ENCODE measurements at places on chromosomes 11 and 22. TPM values are rescaled to one million over a fixed set of nuclear protein-coding genes. Genes with fewer than 3 reads are reported as not detected.

The LRP5 gene
- 47.3 TPM for total RNA-seq

GRCh38 chr11:35362521-35362980 lies 56.8 kb downstream of the SLC1A2 start:
- no peak for DNase-seq

GRCh38 chr11:34029176-34029575 lies 22.4 kb upstream of the CAPRIN1 start:
- no peak for DNase-seq

DNA sequence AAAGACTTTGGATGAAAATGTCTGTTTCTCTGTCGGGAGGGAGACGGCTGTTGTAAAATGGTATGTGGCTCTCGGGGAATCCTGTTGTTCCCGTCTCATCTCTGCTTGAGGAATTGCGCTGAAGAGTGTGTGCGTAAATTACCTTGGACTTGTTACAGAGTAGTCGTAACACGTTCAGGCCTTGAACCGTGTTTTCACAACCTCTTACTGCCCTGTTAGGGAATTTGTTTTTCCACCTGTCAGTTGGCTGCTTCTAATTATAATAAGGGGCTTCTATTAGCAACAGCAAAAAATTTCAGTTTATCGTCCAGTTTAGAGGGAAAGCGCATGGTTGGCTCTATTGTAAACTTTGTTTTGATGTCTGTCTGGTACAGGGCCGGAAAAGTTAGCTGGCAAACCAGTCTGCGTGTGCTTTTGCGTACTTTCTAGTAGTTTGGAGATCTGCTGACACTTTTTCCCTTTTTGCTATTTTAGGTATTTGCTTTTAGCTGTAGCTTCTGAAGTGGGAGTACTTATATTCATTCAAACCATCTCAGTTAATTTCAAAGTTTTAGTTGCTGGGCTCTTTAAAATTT lies 1.5 kb downstream of the HIPK3 start:
- no peak for DNase-seq

DNA sequence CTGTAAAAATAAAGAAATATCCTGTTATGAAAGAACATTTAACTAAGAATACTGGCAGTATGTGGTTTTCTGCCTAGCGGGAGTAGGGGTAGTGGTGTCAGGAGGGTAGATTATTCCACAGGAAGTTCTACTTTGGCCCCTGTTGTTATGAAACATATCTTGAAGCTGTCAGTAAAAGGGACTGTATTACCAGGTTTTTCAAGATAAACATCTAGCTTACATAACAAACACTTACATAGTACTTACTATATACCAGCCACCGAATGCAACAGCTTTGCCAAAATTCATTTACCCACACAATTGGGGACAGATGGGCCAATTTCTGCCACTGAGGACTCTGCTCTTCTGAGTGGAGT lies 3.7 kb downstream of the TMEM123 start:
- no peak for DNase-seq

GRCh38 chr22:20101638-20102037 lies 14.3 kb upstream of the RANBP1 start:
- DNase-seq, result no peak

The SYCE3 gene
- not detected for total RNA-seq

- no peak for DNase-seq
These were observed 123.4 kb downstream of the CTTN start for GRCh38 chr11:70521475-70522308.

The LRRC56 gene
- total RNA-seq, result 0.33 TPM

DNA sequence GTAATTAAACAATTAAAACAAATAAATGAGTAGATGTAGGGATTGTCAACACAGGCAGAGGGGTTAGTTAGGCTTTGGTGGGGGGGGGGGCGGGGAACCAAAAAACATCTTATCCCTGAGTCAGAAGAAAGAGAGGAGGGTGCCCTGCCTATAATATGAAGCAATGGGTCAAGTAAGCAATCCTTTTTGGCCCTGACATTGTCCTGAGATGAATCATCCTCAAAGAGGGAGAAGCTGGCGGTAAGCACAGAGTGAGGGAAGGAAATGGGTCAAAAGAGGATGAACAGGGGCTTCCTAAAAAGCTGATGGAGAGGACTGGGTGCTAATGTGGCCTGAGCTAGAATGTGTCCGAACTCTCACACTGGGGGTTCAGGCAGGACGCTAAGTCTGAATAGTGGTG lies 4.7 kb downstream of the OLFML1 start:
- DNase-seq, result peak; percentile 90

GRCh38 chr11:29171360-29171950 lies 845.4 kb downstream of the KCNA4 start:
- no peak for DNase-seq

The MS4A5 gene
- total RNA-seq, result not detected

DNA sequence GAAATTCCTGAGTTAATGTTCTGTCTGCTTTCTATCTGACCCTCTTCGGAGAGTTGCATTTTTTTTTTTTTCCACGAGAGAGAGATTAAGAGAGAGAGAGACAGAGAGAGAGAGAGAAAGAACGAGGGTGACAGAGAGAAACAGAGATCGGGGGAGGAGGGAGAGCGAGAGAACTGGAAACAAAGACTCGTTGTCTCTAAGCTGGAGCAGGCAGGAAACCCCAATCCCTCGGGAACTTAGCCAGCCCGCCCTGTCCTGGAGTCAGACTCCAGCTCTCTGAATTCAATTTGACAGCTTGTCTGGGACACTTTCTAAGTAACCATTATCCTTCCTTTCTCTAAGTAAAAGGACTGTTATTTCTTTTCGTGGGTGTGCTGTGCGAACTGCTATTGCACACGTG lies 76.9 kb downstream of the KCNJ1 start:
- no peak for DNase-seq

The SCYL1 gene
- 115 TPM for total RNA-seq

The IFITM10 gene
- 0.57 TPM for total RNA-seq

The C11orf16 gene
- not detected for total RNA-seq

The HOATZ gene
- not detected for total RNA-seq

- no peak for DNase-seq
These were observed 646 bp upstream of the PATZ1 start for GRCh38 chr22:31346733-31347250.

The TSPAN32 gene
- total RNA-seq, result 1.2 TPM

DNA sequence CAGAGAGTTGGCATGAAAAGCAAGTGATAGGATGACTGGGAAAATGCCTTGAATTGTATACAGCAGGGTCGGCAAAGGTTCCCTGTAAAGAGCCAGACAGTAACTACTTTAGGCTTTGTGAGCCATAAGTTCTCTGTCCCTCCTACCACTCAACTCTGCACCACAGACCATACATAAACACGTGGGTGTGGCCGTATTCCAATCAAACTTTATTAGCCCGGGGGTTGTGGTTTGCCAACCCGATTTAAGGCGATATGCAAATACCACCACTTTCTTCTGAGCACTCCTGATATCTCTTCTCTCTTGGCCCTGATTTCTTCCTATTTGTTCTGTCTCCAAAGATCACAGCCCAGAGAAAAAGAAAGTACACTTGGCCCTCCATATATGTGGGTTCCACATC lies 87.5 kb downstream of the MN1 start:
- DNase-seq, result no peak

- no peak for DNase-seq
These were observed 3.9 kb downstream of the MALAT1 start for GRCh38 chr11:65502555-65503367.

The ARHGAP8 gene
- total RNA-seq, result not detected

The NAV2 gene
- 35.2 TPM for total RNA-seq

DNA sequence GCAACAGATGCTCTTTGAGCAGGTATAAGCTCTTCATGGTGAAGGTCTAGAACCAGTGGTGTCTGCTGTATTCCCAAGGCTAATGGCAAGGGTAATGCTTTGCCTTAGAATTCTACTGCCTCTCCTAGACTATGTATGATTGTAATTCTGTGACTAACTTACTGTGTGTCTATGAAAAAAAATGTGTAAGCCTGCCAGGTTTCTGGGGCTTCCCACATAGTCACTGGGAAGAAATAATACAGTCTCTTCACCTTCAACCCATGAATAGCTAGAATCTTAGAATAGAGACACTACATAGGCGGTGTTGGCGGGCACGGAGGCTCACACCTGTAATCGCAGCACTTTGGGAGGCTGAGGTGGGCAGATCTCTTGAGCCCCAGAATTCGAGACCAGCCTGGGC lies 84.1 kb downstream of the C11orf91 start:
- no peak for DNase-seq

The KRTAP5-7 gene
- total RNA-seq, result not detected

DNA sequence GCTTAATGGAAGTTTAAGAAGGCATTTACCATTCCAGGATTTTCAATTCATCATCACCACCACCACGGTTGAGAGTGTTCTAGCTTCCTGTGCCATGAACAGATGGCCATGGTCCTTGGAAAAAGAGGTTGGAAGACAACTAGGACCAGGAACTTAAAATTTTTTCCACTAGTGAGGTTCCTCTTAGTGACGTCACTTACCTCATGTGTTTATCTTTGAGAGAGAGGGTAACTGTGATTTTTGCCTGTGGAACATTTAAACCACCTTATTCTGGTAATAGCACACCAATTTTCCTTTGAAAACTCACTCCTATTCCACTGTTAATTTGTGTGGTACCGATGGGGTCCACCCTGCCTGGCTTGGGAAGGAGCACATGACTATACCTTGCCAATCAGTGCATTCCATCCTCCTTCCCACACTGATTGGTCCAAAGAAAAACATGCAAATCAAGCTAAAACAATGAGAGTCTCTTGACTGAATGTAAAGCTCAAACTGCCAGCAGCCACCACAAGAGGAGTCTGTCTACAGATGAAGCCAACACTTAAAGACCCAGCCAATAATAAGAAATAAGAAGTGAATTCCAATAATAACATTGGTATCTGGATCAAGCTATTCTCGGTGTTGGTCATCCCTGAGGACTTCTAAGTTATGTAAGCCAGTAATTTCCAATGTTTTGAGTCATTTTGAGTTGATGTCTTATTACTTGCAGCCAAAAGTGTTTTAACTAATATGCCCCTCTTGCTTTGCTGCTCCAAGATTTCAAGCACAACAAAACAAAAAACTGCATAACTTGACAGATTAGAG lies 111.8 kb downstream of the MPPED2 start:
- no peak for DNase-seq

DNA sequence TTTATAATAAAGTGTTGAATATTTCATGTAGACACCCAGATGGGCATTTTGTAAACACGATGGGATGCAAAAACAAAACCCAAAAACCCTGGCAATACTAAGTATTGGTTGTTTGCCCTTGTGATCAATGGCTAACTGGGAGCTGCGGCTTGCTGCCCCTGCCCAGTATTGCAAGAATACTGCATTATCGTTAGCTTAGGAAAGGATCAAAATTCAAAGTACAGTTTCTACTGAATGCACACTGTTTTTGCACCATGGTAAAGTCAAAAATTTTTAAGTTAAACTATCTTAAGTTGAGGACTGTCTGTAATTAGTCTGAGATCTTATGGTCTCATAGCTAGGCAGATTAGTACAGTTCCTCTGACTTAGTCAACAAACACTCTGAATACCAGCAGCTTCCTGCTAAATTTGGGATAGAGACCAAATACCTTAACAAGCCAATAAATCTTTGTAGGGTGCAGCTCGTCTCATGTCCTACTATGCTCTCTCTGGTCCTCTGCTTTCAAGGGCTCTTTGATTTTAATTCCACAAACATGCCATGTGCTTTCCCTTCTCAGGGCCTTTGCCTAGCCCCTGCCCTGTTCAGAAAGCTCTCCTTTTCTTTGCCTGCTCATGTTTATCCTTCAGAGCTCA lies 4.0 kb downstream of the CCDC90B start:
- no peak for DNase-seq

The TTC36 gene
- total RNA-seq, result 1.5 TPM

- no peak for DNase-seq
These were observed 36.9 kb downstream of the MOB2 start for GRCh38 chr11:1449490-1450243.

DNA sequence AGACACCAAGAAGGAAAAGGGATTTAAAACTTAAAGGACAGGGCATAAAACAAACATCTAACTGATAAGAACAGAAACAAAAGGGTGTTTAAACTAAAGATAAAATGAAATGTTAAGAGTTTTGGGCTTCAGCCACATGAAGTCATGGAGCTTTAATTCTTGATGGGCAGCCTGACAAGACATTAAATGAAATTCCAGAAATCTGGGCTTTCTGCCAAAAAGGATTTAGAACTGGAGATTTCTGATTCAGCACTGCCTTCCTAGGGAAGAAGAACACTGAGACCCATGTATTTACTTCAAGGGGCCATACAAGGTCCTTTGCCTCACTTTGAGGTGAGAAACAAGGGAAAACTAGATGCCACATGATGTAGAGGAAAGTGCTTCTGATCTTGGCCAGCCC lies 355.9 kb upstream of the RAG2 start:
- no peak for DNase-seq

The ELMOD1 gene
- total RNA-seq, result 0.50 TPM

DNA sequence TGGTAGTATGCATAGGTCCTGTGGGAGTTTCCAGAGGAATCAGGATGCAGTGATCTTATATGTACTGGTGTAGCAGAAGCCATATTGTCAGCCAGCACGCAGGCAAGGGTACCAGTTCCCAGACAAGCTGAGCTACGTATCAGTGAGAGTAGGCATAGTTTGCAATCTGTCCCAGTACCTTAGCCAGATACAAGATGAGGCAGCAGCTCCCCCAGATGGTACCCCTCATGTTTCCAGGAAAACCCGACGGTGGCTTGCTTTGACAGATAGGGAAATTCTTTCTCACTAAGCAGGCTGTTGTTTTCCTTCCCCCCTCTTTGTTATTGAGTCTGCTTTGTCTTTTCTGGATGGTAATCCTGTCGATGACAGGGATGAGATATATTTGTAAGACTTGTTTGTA lies 109.7 kb upstream of the RRM1 start:
- no peak for DNase-seq

GRCh38 chr11:57477507-57478189 lies 17.3 kb downstream of the RTN4RL2 start:
- DNase-seq, result no peak

DNA sequence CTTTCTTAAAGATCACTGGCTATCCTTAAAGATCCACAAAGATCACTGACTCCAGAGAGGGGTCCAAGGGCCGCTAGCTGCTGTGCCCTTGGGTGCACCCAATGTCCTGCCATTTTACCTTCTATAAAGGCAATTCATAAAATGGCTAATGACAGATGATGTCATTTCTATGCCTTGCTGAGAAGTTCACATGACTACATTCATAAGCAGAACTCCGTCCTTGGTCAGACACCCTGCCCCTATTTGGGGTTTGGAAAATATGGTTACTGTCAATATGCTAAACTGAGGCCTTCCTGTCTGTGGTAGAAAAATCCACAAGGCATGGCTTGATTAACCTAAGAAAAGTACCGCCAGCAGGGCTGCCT lies 60.9 kb upstream of the BMAL1 start:
- DNase-seq, result no peak

GRCh38 chr11:45872651-45873356 lies 12.6 kb upstream of the MAPK8IP1 start:
- DNase-seq, result no peak

DNA sequence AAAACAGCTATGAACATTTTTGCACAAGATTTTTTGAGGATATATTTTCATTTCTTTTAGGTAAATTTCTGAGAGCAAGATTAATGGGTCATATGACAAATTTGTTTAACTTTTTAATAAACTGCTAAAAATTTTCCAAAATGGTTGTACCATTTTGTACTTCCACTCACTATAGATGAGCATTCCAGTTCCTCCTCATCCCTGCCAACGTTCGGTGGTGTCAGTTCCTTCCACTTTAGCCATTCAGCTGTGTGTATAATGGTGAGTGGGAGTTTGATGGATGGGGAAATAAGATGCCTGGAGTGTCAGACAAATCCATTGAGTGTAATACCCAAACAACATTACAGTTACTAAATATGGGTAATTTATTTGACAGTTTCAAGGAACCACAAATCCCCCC lies 49.7 kb downstream of the MIAT start:
- no peak for DNase-seq

- DNase-seq, result no peak
These were observed 1.7 kb downstream of the CSDC2 start for GRCh38 chr22:41562461-41562860.

The CDHR5 gene
- not detected for total RNA-seq

The OR2D2 gene
- not detected for total RNA-seq

All from esophagus muscularis mucosa (tissue), 4 donors.